ENCODE measurements at places on chromosomes 1 and 21. TPM values are rescaled to one million over a fixed set of nuclear protein-coding genes. Genes with fewer than 3 reads are reported as not detected.

The LRRC7 gene
- total RNA-seq: not detected

The C4BPA gene
- not detected for total RNA-seq

- no peak for DNase-seq
These were observed 26.5 kb upstream of the LRRC8C start for GRCh38 chr1:89606227-89606980.

The GSTM3 gene
- total RNA-seq: 81.9 TPM

GRCh38 chr1:235953801-235954200 lies 87.1 kb upstream of the LYST start:
- peak; percentile 33 for DNase-seq

The HAO2 gene
- total RNA-seq: not detected

All from epithelial cell of proximal tubule (primary cell).